ENCODE measurements at places on chromosomes 11 and 22.

DNA sequence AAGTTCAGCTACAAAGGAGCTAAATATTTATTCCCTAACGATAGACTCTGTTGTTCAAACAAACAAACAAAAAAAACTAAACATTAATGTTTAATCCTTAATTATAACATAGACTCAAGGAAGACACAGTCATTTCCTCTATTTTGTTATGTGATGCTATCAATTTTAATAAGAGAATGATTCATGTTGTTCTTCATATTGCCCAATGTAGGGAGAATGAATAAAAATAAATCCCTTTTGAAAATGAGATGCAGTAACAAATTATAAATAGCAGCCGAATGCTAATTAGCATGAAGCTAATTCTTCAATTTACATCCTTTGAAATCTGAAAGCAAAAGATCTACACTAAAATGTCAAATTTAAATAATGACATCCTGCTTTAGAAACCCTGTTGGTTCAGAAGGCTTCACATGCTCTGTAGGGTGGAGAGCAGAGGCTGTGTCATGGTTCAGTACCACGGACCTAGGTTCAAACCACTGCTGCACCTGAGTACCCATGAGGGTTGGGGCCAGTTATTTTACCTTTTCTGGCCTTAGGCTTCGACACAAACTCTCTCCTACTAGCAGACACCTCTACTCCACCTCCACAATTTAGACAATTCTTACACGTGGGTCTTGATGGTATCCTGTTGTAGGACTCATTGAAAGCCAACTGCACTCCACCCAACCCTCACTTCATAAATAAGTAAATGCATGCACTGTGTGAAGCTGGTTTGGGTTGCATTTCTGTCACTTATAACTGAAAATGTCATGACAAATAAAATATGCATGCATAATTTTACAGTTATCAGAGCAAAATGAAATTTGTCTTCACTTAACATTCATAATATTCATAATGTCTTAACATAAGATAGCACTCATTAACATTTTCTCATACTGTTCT lies 89.0 kb downstream of the RRAS2 start:
- H3K27me3 ChIP-seq, result no peaks in the 10 kb centered on the region
- DNase-seq, result no peak
- H3K36me3 ChIP-seq, result peaks cover 2% of the 10 kb centered on the region

- no peaks in the 10 kb centered on the region for H3K4me1 ChIP-seq
- no peak overlapping the region for H3K4me3 ChIP-seq
- H3K27me3 ChIP-seq, result no peaks in the 10 kb centered on the region
- H3K36me3 ChIP-seq, result peaks cover 4% of the 10 kb centered on the region
These were observed 19.7 kb upstream of the DNAJB13 start for GRCh38 chr11:73931039-73931645.

DNA sequence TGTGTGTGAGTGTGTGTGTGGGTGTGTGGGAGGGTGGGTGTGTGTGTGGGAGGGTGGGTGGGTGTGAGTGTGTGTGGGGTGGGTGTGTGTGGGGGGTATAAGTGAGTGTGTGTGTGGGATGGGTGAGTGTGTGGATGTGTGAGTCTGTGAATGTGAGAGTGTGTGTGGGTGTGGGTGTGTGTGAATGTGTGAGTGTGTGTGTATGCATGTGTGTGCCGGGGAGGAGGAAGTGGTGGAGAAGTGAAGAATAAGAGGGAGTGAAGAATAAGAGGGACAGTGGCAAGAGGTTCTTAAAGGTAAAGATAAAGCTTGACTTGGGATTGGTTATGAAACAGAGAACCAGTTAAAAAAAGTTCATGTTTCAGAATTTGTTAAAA lies 54.0 kb downstream of the PRR5L start:
- H3K27me3 ChIP-seq, result peaks cover 27% of the 10 kb centered on the region
- no peak overlapping the region for H3K27ac ChIP-seq
- H3K4me3 ChIP-seq, result no peak overlapping the region
- no peaks in the 10 kb centered on the region for H3K36me3 ChIP-seq
- H3K4me1 ChIP-seq, result peaks cover 27% of the 10 kb centered on the region

- no peak overlapping the region for H3K27ac ChIP-seq
- peaks cover 16% of the 10 kb centered on the region for H3K36me3 ChIP-seq
- H3K4me3 ChIP-seq, result no peak overlapping the region
- no peaks in the 10 kb centered on the region for H3K27me3 ChIP-seq
These were observed 33.3 kb upstream of the ADSL start for GRCh38 chr22:40313007-40313406.

GRCh38 chr11:44180107-44180506 lies 84.6 kb downstream of the EXT2 start:
- peaks cover 28% of the 10 kb centered on the region for H3K4me1 ChIP-seq
- no peaks in the 10 kb centered on the region for H3K27me3 ChIP-seq
- H3K36me3 ChIP-seq, result peaks cover 9% of the 10 kb centered on the region
- no peak for DNase-seq
- H3K4me3 ChIP-seq, result no peak overlapping the region

GRCh38 chr22:50261615-50262459 lies at the start of gene MAPK12:
Gene MAPK12, minus strand, starts transcription at chr22:50261683. Its CDS starts 174 bp downstream, at chr22:50261509.
- DNase-seq, result no peak
- peaks cover 31% of the 10 kb centered on the region for H3K27me3 ChIP-seq
- peaks cover 11% of the 10 kb centered on the region for H3K4me1 ChIP-seq
- H3K36me3 ChIP-seq, result no peaks in the 10 kb centered on the region

- H3K27me3 ChIP-seq, result peaks cover 7% of the 10 kb centered on the region
- H3K27ac ChIP-seq, result no peak overlapping the region
These were observed 86.0 kb downstream of the CCDC81 start for GRCh38 chr11:86460461-86461385.

- H3K27me3 ChIP-seq, result no peaks in the 10 kb centered on the region
- H3K36me3 ChIP-seq, result peaks cover 4% of the 10 kb centered on the region
- H3K4me1 ChIP-seq, result no peaks in the 10 kb centered on the region
- no peak for DNase-seq
These were observed 8.6 kb downstream of the THYN1 start for GRCh38 chr11:134244593-134244992.

DNA sequence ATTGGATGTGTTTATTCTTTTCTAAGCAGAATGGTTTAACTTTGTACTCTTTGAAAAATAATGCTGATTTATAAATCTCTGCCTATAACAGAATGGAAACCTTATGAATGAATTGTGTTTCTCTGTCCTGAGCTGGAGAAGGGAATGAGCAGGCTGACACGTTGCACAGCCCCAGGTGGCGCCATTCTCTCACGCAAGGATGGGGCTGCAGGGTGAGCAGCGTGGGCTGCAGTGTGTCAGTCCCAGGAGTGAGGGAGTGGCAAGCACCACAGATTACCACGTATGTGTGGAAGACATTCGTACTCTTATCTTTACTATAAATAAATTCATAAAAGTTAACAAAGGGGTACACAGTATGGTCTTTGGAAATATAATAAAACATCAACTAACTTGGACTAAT lies 33.4 kb downstream of the FDX1 start:
- no peaks in the 10 kb centered on the region for H3K27me3 ChIP-seq
- peaks cover 8% of the 10 kb centered on the region for H3K4me1 ChIP-seq
- DNase-seq, result no peak
- H3K36me3 ChIP-seq, result peaks cover 7% of the 10 kb centered on the region
- no peak overlapping the region for H3K4me3 ChIP-seq

- no peaks in the 10 kb centered on the region for H3K27me3 ChIP-seq
- peaks cover 10% of the 10 kb centered on the region for H3K36me3 ChIP-seq
- peak overlapping the region; percentile 100 for H3K4me3 ChIP-seq
These were observed 1.1 kb upstream of the CD6 start for GRCh38 chr11:60970369-60970774.

DNA sequence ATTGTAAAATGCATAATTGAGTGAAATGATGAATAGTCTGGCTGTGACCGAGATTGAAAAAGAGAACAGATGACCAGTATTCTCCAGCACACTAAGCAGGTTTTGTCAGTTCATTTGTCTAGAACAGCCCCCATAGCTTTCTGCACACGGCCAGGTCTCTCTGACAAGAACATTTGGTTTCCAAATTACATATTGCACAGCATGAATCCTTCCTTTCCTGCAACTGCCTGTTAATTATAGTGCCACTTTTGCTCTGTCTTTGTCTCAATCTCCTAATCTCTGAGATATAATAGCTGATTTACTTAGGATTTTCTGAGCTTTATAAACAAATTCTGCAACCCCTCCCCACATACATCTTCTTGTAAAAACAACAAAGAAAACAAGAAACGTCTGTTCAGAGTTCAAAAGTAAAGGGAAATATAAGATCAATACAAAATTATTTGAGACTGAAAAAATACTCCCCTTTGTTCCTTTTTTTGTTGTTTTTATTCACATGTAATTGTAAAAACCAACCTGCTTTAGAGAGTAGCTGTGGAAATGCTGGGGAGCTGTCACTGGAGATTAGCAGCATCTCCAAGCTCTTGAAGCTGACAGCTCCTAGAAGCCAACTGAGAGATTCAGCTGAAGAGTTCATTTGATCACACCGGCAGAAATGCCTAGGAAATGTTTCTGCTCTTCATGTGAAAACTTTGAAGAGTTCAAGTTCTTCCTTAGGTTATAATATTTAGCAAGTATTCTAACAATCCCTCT lies 998.1 kb downstream of the DLG2 start:
- H3K36me3 ChIP-seq, result no peaks in the 10 kb centered on the region
- no peak overlapping the region for H3K4me3 ChIP-seq
- no peak overlapping the region for H3K27ac ChIP-seq
- DNase-seq, result no peak
- no peaks in the 10 kb centered on the region for H3K4me1 ChIP-seq

GRCh38 chr11:17473071-17473744 lies 3.4 kb downstream of the ABCC8 start:
- H3K36me3 ChIP-seq, result peaks cover 8% of the 10 kb centered on the region
- DNase-seq, result no peak
- no peak overlapping the region for H3K4me3 ChIP-seq
- peaks cover 6% of the 10 kb centered on the region for H3K4me1 ChIP-seq
- no peak overlapping the region for H3K27ac ChIP-seq

GRCh38 chr11:96134602-96135001 lies 208.4 kb downstream of the MAML2 start:
- H3K27ac ChIP-seq, result peak overlapping the region; percentile 68
- DNase-seq, result no peak
- peaks cover 24% of the 10 kb centered on the region for H3K4me1 ChIP-seq
- H3K4me3 ChIP-seq, result no peak overlapping the region

Measured in T-helper 17 cell (primary cell).